ENCODE measurements at places on chromosomes 1 and 21.

- peak; percentile 28 for DNase-seq
Measured at GRCh38 chr1:39672551-39672947, 642 bp upstream of the NT5C1A start.

- DNase-seq, result no peak
Measured at GRCh38 chr1:29105822-29106221, 17.9 kb downstream of the TMEM200B start.

DNA sequence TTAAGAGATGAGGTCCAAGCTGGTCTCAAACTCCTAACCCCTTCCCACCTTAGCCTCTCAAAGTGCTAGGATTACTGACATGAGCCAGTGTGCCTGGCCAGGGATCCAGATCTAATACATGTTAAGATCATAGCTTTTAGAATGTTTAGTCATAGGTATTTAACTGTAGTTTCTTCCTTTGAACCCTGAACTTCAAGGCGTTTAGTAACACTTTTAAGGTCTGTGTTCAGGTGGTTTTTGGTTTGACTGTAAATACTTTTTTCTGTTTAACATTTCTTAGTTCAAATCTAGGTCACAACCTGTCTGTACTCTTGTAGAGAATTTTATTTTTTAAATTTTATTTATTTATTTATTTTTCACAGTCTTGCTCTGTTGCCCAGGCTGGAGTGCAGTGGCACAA is 28.1 kb downstream of the RAP1A start:
- no peak for DNase-seq

DNA sequence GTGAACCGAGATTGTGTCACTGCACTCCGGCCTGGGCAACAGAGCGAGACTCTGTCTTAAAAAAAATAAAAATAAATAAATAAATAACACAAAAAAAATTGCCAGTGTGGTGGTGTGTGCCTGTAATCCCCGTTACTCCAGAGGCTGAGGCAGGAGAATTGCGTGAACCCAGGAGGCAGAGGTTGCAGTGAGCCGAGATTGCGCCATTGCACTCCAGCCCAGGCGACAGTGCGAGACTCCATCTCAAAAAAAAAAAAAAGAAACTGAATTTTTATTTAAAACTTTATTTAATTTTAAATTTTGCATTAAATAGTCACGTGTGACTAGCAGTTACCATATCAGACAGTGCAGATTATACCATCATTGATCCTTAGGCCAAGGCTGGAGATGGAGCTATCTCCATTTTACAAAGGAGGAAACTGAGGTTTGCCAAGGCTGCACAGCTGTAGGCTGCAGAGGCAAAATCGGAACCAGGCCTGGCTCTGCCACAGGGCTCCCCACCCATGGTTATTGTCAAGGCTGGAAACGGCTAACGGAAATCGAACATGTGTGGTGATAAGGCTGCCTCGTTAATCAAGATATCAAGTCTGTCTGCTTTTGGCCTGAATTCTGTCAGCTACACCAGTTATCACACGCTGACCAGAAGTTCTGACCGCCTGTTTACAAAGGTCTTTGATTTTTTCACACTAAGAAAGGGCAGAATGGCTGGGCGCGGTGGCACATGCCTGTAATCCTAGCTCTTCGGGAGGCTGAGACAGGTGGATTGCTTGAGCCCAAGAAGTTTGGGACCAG is 20.5 kb downstream of the HSPG2 start:
- no peak for DNase-seq

GRCh38 chr21:28142697-28143096 is 850.0 kb downstream of the LTN1 start:
- no peak for DNase-seq

GRCh38 chr1:20848162-20848561 is 61.1 kb upstream of the HP1BP3 start:
- no peak for DNase-seq

DNA sequence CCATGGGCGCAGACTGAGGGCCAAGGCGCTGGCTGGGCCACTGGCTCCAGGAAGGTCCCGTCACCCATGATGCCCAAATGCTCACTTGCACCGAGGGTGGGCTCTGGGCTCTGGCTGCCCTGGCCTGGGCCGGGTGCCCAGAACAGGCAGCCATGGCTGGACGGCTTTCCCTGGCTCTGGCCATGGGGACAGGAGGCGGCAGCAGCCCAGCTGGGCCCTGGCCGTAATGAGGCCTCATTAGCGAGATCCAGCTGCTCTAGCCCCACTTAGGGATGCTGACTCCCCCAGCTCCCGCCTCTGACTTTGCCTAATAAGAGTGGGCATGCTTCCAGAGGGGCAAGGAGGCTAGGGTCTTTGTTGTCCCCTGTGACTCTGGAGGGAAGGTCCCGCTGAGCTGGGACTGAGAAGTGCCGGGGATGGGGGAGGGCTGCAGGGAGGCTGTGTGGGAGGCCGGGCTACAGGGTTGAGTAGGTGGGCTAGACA is 11.8 kb downstream of the SLC6A9 start:
- DNase-seq, result peak; percentile 91
